ENCODE measurements at places on chromosomes 7 and 10.

DNA sequence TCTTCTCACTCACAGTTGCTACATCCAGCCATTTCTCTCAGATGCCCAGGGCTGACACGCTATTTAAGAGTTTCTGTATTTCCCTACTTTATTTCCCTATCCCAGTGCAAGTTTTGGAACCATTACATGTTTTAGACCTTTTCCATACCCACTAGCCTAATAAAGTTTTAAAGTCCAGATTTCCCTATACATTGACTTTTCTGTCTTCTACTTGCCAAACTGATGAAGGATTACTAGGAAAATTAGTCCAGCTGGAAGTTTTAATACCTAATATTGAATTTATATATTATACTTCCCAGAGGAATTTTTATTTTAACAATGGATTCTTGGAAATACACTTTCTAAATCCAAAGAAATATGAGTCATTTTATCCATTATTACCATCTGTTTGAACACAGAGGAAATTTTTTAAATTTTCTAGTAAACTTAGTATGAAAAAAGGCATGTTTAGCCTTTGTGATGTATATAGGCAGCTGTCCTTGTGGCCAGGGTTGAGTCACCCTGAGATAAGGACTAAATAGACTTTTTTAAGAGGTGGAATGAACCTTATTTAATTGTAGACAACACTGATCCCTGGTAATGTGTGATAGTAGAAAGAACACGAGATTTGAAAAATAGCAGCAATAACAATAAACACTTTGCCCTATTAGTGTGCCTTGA is 205.0 kb downstream of the TFEC start:
- peak; percentile 71 for DNase-seq

DNA sequence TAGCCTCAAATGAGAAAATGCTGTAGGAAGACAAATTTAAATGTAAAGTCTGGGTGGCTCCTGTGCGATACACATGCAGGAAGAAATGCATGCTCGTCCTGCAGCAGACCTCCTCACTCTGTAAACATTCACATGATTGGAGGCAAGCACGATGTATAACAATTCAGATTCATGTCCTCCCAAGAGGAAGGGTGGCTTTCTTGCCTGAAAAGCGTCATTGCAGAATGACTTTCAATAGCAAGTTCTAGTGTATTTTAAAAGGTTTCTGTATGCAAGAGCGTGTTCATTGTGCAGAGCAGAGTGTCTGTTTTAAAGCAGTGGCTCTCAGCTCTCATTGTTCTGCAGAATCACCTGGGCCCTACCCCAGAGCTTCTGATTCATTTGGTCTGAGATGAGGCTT is 170.3 kb upstream of the CELF2 start:
- no peak for DNase-seq

DNA sequence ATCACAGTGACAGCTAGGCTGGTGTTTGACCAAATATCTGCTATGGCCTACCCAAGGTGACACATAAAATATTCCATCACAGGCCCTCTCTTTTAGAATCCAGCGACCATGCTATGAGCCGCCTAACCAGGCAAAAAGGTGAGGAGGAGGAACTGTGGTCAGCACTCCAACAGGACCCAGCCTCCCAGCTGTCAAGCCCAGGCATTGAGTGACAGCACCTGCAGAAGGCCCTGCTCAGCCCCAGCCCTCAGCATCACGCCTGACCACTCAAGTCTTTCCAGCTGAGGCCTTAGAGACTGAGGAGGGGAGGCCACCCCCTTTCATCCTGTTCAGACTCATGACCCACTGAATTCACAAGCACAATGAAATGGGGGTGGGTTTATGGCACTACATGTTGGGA is 43.0 kb downstream of the CXCL12 start:
- DNase-seq = no peak

DNA sequence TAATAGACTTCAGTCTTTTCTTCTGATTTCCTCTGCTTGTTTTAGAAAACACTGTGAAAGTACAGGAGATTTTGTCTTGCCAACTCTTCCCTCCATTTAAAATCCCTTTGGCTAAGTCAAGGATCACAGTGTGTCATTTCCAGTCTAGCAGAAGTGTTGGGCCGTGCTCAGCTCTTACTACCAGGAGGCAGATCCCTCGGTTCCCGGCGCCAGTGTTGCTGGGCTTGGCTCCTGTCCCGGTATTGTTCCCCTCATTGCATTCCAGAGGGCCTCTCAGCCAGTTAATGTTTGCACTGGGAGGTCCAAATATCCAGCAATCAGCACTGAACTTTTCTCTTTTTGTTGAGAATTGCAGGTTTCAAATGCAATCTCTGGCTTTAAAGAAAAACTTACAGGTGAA is 612.1 kb upstream of the MGMT start:
- DNase-seq = no peak

DNA sequence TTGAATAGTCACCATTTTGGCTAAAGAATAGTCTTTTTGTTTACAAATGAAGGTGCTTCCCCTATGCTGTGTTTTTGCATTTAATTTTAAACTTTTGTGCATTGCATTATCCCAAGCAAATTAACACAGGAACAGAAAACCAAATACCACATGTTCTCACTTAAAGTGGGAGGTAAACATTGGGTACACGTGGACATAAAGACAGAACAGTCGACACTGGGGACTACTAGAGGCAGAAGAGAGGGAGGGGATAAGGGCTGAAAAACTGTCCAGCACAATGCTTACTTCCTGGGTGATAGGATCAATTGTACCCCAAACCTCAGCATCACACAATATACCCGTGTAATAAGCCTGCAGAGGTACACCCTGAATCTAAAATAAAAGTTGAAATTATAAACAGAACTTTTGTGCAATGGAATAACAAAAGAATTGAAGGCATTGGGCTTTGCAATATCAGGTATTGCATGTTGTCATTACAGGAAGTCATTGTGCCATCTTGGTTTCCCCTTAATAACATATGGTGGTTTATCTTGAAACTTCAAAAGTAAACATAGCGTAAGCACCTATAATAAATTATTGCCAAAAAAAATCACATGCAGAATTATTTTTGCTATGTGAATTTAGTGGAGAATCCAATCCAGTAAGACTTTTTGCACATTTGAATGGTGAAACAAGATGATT is 16.1 kb downstream of the ADD3 start:
- no peak for DNase-seq

DNA sequence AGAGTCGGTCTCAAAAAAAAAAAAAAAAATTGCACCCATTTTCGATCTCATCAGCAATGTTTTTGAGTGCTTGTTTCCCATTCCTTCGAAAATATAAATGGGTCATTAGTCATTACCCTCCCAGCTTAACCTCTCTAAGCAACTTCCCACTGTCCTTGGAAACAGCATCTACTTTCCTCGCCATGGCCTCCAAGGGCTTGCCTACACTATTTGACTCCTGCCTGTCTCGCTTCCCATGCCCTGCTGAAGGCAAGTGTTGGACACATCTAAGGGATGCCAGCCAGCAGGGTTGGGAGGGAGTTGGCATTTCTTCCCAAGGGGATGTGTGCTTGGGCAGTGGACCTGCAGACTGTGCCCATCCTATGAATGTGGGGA is 12.7 kb upstream of the RHBDD2 start:
- peak; percentile 14 for DNase-seq

- DNase-seq = no peak
These were observed 140.0 kb downstream of the LHPP start for GRCh38 chr10:124601431-124602120.

GRCh38 chr7:142815134-142815533 is 39.7 kb upstream of the EPHB6 start:
- no peak for DNase-seq

DNA sequence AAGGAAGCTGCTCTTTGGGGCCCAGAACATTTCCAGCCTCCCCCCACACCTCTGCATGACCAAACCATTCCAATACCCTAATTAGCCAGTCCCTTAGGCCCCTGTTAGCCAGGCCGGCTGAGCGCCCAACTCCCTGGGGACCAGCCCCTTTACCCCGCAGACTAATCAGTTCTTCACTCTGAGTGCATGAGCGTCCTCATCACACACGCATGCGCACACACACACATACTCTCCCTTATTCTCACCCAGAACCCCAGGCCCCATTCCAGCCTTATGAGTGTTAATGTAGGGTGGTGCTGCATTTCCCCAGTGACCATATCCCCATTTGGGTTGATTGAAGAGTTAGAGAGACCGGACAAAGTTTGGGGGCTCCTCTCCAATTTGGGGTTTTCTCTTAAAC is 77.0 kb upstream of the SLF2 start:
- no peak for DNase-seq

- no peak for DNase-seq
These were observed 354.5 kb downstream of the WDR11 start for GRCh38 chr10:121205625-121206024.

- no peak for DNase-seq
These were observed 61.6 kb downstream of the ENO4 start for GRCh38 chr10:116910910-116911309.

DNA sequence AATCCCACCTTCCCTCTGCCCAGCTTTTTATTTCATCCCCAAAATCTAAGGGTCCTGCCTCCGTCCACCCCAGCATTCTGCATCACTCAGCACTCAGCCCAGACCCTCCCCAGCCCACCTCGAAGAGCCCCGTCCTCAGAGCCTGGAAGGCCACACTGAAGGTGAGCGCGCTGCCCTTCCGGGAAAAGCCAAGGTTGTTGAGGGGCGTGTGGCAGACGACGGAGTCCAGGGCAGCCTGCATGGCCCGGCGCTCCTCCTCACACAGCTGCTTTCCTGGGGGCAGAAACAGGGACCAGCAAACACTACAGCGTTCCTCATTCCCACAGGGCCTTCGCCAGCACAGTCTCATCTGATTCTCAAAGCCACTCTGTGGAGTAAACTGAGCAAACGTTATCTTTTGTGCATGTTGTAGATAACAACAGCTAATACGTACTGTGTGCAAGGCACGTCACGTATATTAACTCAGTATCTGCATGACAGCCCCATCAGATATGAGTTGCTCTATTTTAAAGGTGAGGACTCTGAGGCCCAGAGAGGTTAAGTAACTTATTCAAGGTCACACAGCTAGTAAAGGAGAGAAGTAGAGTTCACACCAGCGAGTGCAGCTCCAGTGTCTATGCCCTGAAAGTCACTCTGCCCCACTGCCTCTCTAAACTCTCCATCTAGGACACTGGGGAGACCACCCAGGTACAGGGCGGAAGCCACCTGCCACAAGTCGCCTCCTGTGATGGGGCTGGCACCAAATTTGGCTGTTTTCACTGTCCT is 2.8 kb downstream of the TRAPPC14 start:
- no peak for DNase-seq

GRCh38 chr7:140552240-140552679 is 73.0 kb upstream of the MKRN1 start:
- no peak for DNase-seq

- DNase-seq = no peak
These were observed 69.4 kb upstream of the SHH start for GRCh38 chr7:155881471-155882350.

GRCh38 chr10:3263082-3263481 is 90.5 kb upstream of the PITRM1 start:
- DNase-seq = no peak

- DNase-seq = peak; percentile 64
These were observed 282.7 kb upstream of the ZNF32 start for GRCh38 chr10:43931308-43931930.

- no peak for DNase-seq
These were observed 56.5 kb downstream of the LYZL1 start for GRCh38 chr10:29345144-29345909.

DNA sequence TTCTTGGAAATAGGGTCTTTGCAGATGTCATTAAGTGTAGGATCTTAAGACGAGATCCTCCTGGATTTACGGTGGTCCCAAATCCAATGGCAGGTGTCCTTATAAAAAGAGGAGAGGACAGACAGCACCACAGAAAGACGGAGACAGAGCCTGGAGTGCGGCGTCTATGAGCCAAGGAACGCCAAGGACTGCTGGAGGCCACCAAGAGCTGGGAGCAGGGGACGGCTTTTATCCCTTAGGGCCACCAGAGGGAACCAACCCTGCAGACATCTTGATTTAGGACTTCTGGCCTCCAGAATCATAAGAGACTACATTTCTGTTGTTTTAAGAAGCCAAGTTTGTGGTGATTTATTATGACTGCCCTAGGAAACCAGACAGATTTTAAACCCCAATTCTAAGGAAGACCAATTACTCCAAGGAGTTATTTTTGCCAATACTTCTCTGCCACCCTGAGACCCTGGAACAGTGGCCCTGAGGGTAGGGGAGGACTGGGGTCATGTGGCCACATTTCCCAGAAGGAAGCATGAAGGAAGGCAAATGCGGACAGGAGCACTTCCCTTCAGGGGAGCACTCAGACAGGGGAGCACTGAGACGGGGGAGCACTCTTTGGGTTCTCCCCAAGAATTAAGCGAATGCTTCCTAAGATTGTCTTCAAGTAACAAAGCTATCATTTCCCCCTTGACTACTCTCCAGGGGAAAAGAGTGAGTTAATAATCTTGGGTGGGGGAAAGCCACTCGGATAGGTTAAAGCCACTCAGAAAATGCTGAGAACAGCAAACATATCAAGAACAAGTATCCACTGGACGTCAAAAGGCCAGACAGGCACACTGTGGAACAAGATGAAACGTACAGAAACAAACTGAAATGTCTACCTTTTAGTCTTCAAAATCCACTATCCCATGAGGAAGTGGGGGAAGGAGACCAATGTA is 67.5 kb downstream of the CHST15 start:
- DNase-seq = no peak

- DNase-seq = peak; percentile 67
These were observed 10.5 kb upstream of the ACSM6 start for GRCh38 chr10:95183271-95184230.

DNA sequence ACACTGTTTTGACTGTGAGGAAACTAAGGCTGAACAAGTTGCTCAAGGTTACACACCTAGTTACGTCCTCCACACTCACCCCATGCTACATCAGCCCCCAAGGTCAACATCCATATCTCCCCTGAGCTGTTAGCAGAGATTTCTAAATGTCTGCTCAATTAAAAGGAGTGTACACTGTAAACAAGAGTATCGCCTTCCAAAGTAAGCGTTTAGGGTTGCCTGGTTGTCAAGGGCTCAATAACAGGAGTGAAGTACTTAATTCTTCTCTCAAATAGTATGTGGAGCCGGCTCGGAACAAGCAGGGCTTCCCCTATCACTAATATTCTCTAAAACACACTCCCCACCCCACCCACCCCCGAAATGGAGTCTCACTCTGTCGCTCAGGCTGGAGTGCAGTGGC is 412.8 kb upstream of the GALNT17 start:
- no peak for DNase-seq

- no peak for DNase-seq
These were observed 51.5 kb downstream of the HK1 start for GRCh38 chr10:69329721-69330178.

GRCh38 chr7:100466653-100467605 is 2.9 kb upstream of the SPACDR start:
- no peak for DNase-seq

DNA sequence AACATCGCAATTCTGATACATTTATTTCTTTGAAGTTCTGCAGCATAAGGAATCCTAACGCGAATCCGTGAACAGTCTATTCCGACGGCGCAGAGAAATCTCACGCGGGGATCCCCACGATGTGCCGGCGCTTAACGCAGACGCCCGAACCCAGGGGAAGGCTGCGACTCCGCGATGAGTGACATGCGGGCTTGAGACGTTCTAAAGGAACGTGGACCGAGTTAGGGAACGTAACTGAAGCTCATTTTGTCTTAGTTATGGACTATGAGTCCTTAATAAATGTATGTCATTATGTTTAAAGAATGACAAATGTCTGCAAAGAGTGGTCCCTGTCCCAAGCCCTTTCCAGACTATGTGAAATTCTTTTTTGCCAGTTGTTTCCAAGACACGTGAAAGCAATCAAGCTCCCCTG is 995 bp upstream of the PARD3 start:
- DNase-seq = no peak
